ENCODE measurements at places on chromosomes 11 and 22. TPM values are rescaled to one million over a fixed set of nuclear protein-coding genes. Genes with fewer than 3 reads are reported as not detected.
A peak's percentile ranks its signal among the peaks of the same experiment; 100 is the strongest.

Gene ZNF214
- 2.5 TPM for polyA plus RNA-seq

Gene SCN2B
- polyA plus RNA-seq, result 0.03 TPM

Gene APOL6
- polyA plus RNA-seq, result 0.88 TPM

Gene SSTR3
- polyA plus RNA-seq, result not detected

DNA sequence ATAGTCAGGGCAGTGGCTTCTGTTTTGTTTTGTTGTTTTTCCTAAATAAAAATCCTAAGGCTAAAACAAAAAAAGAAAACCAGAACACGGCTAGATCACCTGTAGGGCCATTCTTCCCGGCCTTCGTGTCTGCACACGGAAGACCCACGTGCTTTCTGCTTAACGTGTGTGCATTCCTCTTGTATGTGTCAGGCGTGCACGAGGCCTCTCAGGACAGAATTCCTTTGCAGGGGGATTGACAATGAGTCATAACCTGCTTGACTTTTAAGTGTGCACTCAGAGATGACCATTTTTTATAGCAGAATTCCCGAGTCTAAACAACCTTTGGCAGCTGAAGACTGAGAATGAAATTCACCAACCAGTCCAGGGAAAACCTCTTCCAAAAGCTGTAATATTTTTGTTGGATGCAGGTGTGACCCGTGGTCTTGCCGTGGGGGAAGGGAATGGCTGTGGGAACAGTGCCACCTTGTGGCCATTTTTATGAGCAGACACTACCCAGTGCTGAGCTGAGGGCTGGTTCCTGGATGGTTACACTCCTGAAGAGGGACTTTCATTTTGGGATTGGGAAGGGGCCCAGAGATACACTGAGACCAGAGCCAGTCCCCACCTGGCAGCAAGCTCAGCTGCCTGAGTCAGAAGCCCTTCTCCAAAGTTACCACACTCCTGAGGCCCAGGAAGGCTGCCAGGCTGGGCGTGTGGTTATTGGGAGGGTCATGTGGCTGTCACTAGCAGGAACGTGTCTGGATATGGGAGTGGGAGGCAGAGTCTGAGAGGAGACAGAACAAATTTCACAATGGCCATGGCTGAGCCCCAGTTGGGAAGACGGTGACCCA lies 35.7 kb upstream of the DKK3 start:
- DNase-seq, result peak; percentile 74

GRCh38 chr11:10349806-10350205 lies 44.9 kb downstream of the ADM start:
- DNase-seq, result no peak

- DNase-seq, result peak; percentile 90
These were observed at the start of gene CLCF1 for GRCh38 chr11:67372993-67373647. Gene CLCF1 (minus strand): TSS chr11:67373598. CDS start chr11:67373539, 59 bp downstream.

DNA sequence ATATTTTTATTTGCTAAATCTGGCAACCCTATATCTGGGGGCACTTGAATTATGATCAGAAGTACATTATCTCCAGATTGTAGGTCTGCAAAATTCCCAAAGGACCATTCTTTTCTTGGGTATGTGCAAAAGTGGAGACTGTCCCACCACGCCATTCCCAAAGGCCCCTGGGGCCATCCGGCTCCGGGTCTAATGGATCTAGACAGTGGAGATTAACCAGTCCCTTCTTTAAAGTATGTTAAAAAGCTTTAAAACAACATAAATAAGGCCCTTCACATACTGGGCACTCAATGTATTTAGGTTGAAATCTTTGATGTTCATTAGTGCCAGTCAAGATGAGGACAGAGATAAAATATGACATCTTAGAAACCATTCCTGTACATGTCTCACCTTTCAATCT lies 124.1 kb downstream of the MAML2 start:
- DNase-seq, result no peak

- DNase-seq, result no peak
These were observed 8.6 kb downstream of the OR6M1 start for GRCh38 chr11:123797541-123797940.

DNA sequence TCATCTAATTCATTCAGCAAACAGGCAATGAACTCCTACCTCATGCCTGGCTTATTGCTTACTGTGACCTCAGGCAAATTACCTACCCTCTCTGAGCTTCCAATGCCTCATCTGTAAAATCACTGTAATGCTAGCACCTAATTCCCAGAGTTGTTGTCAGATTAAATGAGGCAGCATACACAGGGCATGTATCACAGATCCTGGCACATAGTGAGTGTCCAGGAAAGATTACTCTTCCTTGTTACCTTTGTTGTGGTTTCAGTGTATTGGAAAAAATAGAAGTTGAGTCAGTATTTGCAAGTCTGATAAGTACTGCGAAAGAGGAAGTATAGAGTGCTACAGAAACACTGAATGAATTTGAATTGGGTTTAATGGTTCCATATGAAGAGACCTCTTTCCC lies 26.4 kb upstream of the LRRC55 start:
- no peak for DNase-seq

- peak; percentile 67 for DNase-seq
These were observed 426 bp downstream of the LZTR1 start for GRCh38 chr22:20982563-20982882.

DNA sequence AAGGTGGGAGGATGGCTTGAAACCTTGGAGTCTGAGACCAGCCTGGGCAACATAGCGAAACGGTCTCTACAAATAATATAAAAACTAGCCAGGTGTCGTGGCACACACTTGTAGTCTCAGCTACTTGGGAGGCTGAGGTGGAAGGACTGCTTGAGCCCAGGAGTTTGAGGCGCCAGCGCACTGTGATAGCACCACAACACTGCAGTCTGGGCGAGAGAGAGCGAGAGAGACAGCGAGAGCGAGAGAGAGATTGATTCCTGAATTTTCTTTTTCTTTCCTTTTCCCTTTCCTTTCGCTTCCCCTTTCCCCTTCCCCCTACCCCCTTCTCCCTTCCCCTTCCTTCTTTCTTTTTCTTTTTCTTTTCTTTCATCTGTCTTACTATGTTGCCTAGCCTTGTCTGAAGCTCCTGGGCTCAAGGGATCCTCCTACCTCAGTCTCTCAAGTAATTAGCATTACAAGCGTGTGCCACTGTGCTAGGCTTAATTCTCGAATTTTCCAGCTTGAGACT lies 162.4 kb upstream of the ZBED5 start:
- no peak for DNase-seq

- no peak for DNase-seq
These were observed 23.0 kb downstream of the PPIL2 start for GRCh38 chr22:21688706-21689381.

GRCh38 chr11:71990701-71991100 lies 8.0 kb upstream of the IL18BP start:
- DNase-seq, result no peak

DNA sequence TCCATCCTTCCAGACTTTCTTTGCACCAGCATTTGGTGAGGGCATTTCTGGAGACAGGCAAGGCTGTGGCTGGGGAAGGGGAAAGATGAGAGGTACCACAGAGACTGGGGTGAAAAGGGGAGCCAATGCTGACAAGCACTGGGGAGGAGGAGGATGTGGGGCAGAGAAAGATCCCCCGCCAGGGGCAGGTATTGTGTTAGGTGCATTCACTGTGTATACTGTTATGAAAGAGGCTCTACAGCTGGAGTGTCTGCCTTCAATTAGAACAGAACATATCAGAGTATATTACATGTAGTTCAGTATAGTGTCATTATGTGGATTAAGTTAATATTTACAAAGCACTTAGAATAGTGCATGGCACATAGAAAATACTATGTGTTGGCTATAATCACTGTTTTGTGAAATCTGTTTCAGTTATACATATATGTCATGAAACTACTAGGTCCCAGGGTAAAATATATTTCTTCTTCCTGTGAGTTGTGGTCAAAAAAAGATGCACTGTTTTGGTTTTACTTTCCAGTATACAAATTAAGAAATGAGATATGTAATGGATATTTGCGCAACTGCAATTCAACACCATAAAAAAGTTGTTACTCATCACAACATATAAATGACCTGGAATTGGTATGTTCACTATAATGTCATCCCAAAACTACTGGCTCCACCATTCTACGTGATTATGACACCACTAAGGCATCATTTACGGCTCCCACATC lies 8.4 kb downstream of the MSANTD2 start:
- DNase-seq, result no peak

DNA sequence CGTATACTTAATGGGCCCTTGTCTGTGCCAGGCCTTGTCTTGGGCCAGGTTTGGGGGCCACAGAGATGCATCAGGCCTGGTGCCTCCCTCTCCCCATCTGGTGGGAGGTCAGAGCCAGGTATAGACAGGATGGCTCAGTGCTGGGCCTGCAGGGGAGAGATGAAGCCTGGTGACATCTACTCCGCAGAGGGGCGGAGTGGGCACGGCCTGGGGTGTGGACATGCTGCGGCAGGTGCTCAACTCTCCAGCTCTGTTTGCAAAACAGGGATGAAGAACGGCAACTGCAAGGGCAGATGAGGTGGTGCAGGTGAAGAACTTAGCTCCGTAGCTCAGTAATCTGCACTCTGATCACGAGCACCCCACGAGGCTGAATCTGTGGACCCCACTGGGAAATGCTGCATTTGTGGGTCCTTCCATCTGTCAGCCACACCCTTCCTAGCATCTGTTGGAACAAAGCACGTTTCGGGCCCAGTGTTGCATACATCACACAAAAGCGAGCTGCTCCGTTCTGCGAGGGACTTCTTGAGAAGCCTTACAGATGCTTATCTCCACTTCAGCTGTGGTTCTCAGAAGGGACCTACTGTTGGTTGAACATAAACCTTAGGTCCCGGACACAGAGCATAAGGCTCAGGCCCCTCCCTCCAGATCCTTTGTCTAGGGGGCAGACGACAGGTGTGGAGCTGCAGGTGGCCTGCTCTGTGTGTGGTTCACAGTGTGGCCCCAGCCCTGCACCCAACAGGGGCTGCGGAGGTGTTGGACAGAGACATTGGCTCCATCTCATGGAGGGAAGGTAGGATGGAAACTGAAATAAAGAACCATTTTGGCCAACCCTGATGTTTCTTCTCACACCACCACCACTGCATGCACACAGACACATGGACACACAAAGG lies 78.3 kb downstream of the LRRC32 start:
- DNase-seq, result no peak

GRCh38 chr11:31529701-31530100 lies 20.1 kb downstream of the ELP4 start:
- no peak for DNase-seq

DNA sequence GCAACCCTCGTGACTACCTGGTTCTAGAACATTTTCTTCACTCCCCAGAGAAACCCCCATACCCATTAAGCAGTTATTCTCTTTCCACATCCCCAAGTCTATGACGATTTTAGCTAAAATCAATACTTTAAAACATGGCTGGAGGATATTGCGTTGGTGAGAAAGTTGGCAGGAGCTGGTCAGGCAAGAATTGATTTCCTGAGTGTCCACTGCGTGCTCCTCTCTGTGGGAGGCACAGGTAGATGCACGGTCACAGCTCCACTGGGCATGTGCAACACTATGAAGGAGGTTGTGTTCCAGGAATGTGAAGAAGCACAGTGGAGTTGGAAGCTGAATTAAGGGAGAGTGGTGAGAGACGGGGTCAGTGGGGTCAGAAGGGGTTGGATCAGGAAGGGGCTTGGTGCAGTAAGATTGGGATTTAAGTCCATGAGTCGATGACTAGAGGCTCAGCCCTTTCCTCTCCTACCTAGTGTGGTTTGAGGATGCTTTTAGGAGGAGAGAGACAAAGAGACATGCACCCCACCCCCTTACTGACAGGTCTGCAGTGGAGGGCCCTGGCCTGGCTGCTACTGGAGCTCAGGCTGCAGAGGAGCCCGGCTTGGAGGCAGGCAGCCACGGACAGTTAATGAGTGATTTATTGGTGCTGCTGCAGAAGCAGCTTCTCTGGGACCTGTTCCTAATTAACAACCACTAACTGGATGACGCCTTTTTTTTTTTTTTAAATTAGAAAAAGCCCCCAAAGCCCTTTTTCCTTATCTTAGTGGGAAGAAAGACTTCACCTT lies 395.6 kb downstream of the TENM4 start:
- peak; percentile 61 for DNase-seq

GRCh38 chr11:77374108-77374507 lies 72.6 kb upstream of the GDPD4 start:
- DNase-seq, result no peak

GRCh38 chr11:26194881-26195280 lies 137.0 kb upstream of the ANO3 start:
- no peak for DNase-seq

DNA sequence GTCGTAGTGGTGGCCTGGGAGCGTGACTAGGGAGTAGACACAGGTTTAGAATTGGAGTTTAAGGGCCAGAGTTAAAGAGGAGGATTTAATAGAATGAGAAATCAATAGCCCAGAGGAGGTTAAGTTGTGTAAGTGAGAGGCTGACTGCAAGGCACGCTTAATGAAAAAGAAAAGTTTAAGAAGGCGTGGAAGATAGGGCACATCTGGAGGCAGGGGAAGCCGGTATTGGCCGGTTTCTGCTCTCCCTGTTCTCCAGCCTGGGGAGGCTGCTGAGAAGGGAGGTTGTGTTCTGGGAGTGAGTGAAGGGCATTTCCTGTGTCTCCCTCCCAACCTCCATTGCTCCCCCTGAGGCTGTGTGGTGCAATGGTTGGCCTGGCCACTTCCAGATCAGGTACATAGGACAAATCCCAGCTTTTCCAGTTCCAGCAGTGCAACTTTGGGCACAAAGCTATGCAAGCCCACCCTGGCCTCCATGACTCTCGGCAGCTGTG lies 6.3 kb downstream of the GRIK4 start:
- no peak for DNase-seq

All from SK-N-SH (cell line).